ENCODE measurements at places on chromosomes 6 and 20.

- DNase-seq = no peak
These were observed 67.4 kb downstream of the KIF16B start for GRCh38 chr20:16505894-16506293.

DNA sequence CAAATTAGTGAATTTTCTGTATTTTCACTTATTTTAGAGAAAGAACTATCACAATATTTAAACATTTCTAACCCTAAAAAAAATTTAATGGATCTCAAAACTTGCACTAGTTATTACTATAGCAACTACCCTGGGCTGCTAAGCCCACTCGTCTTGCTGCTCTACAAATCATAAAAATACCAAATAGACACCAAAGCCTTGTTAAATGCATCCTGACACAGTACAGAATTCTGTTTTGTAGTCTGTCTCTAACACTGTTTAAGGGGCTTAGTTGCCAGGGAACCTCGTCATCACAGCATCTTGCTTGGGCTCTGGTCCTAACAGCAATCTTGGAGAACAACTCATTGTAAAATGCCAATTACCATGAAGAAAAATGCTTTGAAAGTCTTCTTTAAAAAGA lies 56.9 kb upstream of the MBOAT1 start:
- DNase-seq = no peak

DNA sequence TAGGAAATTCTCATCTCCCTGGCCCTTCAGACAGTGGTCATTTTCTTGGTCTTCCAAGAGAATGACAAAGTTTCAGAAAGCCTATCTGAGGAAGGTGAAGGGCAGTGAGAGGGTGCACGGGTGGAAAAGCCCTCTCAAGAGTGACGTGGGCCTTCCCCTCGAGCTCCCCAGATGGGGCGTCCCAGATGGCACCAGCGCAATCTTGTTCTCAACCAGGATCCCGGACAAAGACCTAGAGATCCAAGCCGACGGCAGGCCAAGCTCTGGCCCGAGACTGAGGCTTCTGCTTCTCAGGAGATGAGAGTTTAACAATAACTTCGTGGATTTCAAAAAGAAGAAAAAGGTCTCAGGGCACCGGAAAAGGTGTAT lies 797 bp upstream of the ZNF133 start:
- DNase-seq = no peak

DNA sequence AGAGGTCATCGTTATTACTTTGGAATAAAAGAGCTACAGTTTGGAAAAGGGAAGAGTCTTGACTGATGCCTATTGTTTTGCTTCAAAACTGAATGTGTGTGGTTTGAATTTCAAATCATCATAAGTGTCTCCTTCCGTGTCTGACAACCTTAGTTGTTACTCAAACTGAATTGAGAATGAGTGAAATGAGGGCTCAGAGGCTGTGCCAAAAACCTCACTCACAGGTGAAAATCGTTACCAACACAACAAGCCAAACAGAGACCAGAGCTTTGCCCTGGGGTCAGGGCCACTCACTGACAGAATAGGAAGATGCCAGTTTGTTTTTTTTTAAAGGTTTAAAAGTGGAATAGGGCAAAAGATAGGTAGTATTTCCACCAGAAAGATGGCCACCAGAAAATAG lies 15.2 kb upstream of the SIRT5 start:
- no peak for DNase-seq

DNA sequence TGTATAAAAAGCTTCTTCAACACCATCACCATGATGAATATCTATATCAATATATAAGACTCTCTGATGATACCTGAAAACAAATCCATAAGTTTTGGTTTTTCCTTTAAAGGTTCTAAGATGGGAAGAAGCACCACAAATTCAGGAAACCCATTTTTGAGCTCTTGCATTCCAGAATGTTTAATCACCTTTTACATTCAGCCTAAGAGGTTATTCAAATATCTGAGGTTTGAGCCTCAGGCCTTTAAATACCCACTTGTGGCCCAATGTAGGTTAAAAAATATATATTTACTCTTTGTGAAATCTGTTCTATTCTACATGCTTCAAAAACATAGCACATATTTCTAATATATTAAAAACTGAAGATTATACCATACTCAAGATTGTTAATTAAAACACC lies 17.6 kb downstream of the HDAC2 start:
- no peak for DNase-seq

GRCh38 chr20:39421571-39422105 lies 459.5 kb downstream of the DHX35 start:
- no peak for DNase-seq

- DNase-seq = no peak
These were observed 205.3 kb upstream of the FOXA2 start for GRCh38 chr20:22789676-22790075.

DNA sequence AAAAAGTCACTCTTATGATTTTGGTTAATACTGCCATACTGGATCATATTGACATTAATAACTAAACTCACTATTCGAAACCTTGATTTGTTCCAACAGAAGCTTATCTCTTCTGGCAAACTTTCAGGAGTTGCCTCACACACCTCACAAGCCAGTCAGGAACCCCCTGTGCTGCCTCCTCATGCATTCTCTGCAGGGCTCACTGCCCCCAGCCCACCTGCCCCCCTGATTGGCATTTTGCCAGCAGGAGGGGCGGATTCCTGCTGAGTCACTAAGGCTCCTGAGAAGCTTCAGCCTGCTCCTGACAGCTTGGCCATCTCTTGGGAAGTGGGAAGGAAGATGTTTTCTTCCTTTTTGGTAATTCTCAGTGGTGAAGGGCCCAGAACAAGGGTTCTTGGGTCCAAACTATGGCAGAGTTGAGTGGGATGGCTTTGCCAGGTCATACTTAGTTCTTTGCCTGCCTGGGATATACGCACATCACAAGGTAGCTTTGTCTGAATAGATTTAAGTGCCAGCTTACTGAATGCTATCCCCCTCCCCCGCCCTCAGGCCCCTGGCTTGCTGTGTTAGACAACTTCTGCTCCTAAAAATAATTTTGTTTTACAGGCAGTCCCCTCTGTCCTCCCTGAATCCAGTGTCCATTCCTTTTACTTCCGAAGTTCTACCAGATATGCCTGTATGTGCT lies 31.4 kb downstream of the SLC35F1 start:
- no peak for DNase-seq

- no peak for DNase-seq
These were observed 175.1 kb upstream of the JAG1 start for GRCh38 chr20:10848810-10849370.

DNA sequence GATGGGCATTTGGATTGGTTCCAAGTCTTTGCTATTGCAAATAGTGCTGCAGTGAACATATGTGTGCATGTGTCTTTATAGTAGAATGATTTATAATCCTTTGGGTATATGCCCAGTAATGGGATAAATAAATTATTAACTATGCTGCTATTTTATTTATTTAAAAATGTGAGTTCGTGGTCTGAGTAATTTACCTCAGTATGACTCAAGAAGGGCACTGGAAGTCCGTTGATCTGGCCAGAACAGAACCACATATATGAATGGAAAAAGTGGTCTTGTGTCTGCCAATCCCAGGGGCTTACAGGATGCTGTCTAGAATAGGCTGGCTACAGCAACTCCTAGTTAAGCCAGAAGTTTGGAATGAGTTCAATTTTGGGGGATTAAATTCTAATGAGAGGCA lies 27.6 kb upstream of the HLA-C start:
- no peak for DNase-seq

DNA sequence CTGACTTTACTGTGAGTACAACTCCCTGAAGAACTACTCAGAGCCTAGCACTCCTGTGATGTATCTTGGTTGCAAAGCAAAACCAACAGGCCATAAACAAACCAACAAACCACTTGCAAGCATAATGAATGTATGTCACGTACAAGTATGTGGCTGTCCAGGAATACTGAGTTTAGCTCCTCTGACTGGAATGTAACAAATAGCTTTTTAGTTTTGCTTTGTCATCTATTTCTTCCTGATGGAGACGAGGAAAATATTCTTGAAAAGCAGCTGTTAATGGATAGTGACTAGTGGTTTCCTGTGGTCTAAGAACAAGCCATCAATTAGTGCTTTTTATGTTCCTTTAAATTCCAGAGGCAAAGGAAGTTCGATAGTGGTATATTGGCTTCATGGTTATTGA lies 101.9 kb upstream of the LY86 start:
- DNase-seq = no peak

- DNase-seq = no peak
These were observed 27.9 kb downstream of the AFG1L start for GRCh38 chr6:108322728-108323127.

- no peak for DNase-seq
These were observed 6.2 kb downstream of the ELMO2 start for GRCh38 chr20:46400253-46400652.

DNA sequence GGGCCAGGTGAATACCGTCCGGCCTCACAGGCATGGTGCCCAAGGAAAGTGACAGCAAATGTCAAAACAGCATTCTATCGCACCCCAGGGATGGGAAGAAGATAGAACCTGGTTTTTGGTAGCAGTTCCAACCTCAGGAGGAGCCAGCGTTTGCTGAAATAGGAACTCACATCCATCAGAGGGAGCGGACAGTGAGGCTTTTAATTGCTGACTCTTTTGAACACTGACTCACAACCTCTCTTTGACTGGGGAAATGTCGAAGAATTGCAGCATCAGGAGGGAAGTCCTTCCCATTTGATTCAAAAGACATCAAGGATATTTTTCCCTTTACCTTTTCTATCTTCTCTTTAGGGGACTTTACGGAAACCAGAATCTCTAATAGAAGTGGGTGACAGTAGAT lies 114.2 kb downstream of the UNC5CL start:
- DNase-seq = no peak

DNA sequence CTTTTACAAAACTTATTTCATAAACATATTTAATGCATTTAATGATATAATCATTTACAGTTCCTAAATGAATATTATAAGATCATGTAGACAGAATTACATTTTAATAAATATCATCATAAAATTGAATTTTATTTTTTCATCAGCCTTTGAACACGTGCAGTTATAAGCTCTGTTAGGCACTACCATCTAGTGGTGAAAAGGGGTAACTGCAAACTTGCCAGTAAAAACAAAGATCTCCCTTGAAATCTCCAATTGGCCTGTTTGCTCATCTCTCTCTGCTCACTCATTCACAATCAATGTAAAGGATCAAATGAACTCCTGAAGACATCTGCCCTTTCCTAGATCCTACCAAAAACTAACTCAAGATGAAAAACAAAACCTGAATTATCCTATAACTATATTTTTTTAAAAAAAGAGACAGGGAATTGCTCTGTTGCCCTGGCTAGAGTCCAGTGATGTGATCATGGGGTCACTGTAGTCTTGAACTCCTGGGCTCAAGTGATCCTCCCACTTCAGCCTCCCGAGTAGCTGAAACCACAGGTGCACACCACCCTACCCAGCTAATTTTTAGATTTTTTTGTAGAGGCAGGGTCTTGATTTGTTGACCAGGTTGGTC lies 31.7 kb downstream of the SAMHD1 start:
- DNase-seq = no peak

DNA sequence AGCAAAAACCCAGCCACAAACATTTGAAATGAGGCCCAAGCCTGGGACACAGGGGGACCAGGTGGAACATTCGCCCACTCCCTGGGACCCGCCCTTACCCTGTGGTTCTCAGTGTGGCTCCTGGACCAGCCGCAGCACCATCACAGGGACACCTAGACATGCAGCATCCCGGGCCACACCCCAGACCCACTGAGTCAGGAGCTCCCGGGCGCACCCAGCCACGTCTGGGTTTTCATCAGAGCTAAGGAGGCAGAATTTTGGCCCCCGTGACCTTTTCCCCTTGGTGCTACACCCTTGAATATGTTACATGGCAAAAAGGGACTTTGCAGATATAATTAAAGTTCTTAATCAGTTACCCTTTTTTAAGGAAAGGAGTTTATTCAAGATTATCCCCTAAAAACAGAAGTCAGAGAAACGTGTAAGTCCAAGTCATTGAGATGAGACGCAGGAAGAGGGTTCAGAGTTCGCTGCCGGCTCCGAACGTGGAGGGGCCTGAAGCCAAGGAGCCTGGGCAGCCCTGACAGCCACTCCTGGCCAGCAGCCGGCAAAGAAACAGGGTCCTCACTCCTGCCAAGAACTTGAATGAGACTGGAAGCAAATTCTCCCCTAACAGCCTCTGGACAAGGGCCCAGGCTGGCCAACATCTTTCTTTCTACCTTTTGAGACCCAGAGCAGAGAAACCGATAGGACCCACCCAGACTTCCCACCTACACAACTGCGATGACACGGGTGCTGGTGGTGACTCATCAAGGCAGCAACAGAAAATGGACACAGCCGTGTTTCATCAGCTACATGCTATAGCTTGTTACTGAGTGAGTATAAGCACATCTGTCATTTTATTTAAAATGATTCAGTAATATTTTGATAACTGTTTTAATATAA lies 25.3 kb downstream of the BFSP1 start:
- DNase-seq = no peak

DNA sequence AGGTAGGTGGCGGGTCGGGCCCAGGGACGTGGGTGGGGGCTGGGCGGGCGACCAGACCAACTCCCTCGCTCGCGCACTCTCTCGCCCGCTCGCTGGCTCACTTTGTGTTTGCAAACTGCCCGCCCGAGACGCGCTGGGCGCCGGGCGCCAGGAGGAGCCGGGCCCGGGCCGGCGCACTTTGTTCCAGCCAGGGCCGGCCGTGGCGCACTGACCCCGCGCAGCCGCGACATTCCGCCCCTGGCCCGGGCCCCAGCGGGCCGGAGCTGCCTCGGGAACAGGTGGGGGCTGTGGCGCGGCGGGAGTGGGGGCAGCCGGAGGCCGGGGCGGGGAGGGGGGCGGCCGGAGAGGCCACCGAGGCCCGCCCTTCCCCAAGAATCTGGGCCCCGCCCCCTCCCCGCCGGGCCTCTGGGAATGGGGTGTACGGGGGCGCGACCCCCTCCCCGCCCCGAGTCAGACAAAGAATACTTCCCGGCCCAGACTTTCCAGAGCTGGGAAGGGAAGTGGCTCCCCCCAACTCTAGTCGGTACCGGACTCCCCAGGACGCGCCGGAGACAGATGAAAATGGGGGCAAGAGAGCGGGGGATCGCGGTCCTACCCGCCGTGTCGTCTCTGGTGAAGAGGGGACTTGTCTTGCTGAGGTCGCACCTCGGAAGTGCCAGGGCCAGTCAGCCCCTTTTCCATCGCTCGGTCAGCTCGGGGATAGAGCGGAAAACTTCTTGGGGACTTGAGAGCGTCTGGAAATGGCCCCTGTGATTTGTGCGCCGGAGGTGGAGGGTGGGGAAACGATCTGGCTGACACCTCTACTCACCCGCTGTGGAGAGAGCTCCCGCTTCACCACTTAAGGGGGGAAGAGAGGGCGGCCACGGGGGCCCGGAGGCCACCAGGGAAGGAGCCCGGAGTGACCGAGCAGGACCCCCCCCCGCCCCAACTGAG lies 951 bp downstream of the FOXP4 start:
- no peak for DNase-seq
